ENCODE measurements at places on chromosomes 13 and 19. TPM values are rescaled to one million over a fixed set of nuclear protein-coding genes. Genes with fewer than 3 reads are reported as not detected.

GRCh38 chr19:5918463-5919079 lies 4.5 kb downstream of the CAPS start:
- no peak for DNase-seq

Gene MCEMP1
- total RNA-seq, result not detected

DNA sequence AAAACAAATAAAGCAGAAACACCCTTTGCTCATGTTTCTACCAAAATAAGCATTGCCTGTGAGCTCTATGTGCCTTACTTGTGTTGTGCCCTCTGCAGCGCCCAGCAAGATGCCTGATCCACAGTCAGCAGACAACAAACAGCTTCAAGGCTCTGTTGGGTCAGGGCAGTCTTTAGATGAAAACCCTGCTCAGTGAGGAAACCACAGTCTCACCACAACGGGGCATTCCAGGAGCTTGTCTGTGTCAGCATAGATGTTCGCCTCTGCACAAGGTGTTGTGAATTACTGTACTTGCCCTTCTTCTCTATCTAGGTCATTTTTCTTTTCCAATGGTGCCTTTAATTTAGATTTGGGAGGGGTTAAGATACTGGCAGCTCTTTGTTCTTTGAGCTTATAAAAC lies 251.9 kb downstream of the COL4A1 start:
- DNase-seq, result no peak

Gene DOCK6
- 0.13 TPM for total RNA-seq

- no peak for DNase-seq
Observed at GRCh38 chr13:53560556-53560955, 531.9 kb downstream of the OLFM4 start.

Measured in activated CD8-positive, alpha-beta T cell treated with anti-CD3 and anti-CD28 coated beads, Interleukin-2, amount 10 ng/mL, durations not matched to agents 7 days and 5 days (primary cell).